ENCODE measurements at places on chromosomes 3 and 15.
A peak's percentile ranks its signal among the peaks of the same experiment; 100 is the strongest.

GRCh38 chr3:66948041-66948440 is 50.1 kb upstream of the KBTBD8 start:
- no peak for DNase-seq

DNA sequence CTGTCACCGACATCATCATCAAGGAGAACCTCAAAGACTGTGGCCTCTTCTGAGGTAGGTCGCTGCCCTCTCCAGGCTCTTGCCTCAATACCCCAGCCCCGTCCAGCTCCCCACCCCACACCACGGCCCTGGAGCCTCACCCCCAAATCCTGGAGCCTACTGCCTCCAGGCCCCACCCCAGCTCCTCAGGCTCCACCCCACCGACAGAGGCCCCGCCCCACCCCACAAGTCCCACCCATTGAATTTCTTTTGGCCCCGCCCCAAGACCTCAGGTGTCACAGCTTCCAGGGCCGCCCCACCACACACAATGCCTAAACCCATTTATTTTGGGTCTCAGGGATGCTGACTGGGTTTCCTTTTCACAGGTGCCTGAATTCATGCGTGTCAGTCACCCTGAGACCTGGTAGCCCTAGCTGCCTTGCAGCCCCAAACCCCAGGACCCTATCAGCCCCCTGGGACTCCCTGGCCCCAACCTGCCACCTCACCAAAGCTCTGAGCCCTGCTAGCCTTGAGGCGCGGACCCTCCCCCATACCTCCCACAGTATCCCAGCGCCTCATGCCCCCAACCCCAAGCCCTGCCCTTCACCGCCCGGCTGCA is 3.6 kb downstream of the GNAT1 start:
- no peak for DNase-seq

DNA sequence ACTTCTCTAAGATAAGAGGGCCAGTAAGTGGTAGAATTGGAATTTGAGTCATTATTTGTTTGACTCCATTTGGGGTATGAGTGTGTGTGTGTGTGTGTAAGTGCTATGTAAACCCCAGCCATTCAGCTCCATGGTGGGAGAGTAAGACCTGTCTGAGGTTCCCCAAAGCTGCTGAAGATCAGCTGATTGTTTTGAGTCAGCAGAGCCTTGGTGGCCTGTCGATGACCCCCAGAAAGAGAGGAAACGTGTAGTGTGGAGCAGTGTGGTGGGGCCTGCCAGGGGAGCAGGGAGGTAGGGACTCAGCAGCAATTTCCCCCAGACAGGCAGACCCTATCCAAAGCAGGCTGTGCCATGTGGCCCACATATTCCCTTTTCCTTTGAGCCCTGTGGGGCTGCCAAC is 5.3 kb downstream of the DVL3 start:
- DNase-seq = no peak

- no peak for DNase-seq
These were observed 240.8 kb upstream of the CNTN6 start for GRCh38 chr3:852033-852432.

- no peak for DNase-seq
These were observed 1.5 kb downstream of the PLCL2 start for GRCh38 chr3:16886303-16886683.

- no peak for DNase-seq
These were observed 830.3 kb downstream of the ROBO1 start for GRCh38 chr3:78937475-78937874.

DNA sequence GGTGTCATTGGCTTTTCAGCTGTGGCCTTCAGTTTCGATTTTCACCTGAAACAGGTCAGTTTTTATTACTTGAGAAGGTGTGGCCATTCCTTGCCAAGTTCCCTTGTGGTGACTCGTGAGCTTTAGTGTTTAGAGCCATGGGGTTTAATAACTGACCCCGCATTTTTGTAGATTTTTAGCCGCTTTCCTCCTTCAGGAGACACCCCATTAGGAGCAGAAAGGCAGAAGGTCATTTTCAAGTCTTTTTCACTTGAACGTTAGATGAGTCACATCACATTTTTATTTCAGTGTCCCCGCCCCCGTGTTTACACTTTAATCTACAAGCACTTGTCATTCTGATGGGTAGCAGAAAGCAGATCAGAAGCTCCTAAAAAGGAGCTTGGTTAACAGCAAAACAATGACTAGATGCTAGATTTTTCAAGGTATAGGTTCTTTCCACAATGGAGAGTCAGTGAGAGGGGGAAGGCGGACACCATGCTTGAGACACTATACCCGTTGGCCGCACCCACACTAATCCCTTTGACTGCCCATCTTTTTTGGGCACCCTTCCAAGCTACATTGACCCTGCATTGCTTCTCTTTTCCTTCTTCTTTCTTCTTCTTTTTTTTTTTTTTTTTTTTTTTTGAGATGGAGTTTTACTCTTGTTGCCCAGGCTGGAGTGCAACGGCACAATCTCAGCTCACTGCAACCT is 132.7 kb downstream of the GHSR start:
- DNase-seq = no peak

- DNase-seq = no peak
These were observed 1.7 kb downstream of the FLNB start for GRCh38 chr3:58009749-58010535.

DNA sequence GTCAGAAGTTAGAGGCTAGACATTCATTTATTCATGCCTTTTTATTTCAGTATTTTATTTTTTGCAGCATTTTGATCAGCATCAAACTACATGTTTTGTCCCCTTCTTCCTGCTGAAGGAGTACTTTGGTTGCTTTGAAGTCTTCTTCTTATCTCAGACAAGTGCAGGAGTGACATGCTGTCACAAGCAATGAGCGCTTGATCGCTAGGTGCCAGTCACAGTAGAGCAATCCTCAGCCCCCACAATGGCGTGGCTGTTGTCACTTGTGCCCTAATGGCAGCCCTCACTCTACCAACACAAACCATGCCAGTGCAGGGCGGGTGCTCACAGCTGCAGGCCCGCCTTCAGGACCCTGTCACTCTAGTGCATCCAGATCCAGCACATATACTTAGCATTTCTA is 184.6 kb upstream of the FEZF2 start:
- DNase-seq = no peak

- no peak for DNase-seq
These were observed 545.6 kb upstream of the ZNF385D start for GRCh38 chr3:22296601-22297000.

DNA sequence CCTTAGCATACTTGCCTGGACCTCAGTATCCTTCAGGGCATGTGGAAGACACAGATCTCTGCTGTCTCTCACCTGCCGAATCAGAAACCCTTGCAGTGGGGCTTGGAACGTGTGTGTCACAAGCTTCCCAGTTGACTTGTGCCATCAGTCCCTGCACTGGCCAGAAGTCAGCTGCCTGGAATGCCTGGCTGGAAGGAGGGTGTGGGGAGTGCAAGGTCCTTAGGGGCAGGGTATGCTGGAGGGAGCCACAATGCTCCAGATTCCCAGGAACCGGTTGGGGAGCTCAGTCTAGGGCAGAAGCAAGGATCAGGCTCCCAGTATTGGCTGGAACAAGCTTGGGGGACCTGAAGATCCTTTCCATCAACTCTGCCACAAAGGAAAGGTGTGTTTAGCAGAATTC is 27.1 kb downstream of the SPSB4 start:
- no peak for DNase-seq

DNA sequence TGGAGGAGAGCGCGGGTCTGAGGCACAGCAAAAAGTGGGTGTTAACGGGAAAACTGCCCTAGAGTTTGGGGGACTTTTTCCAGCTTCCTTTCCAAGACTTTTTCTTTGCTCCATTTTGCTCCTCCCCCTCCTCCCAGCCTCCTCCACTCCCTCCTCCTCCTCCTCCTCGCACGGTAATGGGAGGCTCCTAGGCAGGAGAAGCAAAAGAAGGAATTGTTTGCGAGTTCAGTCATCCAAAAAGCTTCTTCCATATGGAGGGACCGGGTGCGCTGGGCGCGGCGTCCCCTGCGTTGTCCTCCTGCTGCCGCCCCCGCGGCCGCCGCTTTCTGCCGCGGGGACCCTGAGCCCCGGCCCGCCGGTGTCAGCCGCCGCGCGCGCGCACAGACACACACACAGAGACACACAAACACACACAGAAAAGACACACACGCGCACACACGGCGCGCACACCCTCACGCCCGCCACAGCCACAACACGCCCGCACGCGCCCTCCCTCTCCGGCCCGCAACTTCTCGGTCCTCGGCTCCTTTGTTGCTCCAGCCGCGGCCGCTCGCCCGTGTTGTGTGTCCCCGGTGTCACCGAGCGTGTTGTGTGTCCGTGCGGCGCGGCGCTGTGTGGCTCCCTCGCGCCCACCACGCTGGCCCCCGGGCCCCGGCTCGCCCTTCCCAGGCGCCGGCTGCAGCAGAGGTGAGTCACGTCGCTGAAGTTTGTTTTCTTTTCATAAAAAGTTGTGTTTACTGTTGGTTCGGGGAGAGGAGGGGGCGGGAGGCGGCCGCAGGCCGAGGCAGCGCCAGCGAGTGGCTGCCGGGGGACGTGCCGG is at the start of gene BOC:
Gene BOC, plus strand, starts transcription at position 228 of the 820 bp plus-strand sequence. CDS start 38,246 bp downstream, outside the sequence.
- DNase-seq = peak; percentile 61

DNA sequence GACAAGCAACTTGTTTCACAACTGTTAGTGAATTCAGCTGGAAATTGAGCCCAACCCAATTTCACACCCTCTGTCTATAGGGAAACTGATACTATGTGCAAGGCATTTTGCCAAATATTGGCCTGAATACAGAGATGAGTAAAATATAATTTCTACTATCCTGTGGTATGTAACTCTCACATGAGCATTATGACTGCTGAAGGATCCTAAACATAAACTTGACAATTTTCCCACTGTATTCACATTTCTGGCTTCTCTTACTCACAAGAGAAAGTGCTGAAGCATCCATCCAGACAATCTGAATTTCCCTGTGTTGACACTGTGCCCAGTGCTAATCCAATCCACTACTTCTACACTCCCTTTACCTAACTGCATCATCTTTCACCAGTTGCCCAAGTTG is 28.4 kb downstream of the SERPINI2 start:
- no peak for DNase-seq

- DNase-seq = no peak
These were observed 153.2 kb downstream of the CTNNB1 start for GRCh38 chr3:41352510-41352909.
